ENCODE measurements at places on chromosomes 1 and 21.
A peak's percentile ranks its signal among the peaks of the same experiment; 100 is the strongest.

- DNase-seq = no peak
These were observed 95.6 kb downstream of the TGFBR3 start for GRCh38 chr1:91790392-91790791.

DNA sequence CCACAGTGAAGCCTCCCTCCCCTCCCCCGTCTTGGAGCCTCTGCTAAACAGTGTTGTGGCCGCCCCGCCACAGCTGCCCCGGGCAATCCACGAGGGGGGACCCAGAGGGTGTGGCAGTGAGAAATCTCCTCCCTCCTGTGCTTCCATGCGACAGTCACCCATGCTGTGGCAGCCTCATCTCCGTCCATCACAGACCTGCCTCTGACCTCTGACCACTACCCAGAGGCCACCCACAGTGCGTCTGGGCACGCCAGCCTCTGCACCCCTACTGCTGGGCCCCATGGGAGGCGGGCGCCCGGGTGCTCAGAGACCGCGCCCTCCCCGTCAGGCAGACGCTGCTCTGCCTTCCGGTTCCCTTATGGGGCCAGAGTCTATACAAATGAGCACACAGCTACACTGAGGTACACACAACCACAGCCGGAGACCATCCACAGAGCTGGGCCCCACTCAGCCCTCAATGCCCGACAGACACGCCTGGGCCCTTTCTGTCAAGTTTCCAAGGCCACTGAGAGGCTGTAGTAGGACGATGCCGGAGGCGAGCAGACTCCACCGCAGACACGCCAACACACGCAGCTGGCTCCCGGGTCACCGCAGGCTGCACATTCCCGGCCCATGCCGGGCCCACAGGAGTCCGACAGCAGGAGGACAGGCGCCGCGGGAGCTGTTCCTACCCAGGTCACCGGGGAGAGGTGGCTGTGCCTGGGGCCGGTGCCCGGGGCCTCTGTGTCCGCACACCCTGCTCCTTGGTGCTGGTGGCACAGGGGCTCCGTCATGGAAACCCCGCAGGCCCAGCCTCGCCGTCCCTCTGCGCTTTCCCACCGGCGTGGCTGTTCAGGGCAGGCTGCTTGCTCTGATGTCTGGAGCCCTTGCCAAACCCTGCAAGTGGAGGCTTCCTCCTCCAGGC is 23.9 kb upstream of the TMEM52 start:
- no peak for DNase-seq

GRCh38 chr1:15703562-15703961 is 19.4 kb downstream of the PLEKHM2 start:
- DNase-seq = no peak

- no peak for DNase-seq
These were observed 18.1 kb upstream of the SNX27 start for GRCh38 chr1:151593730-151594129.

GRCh38 chr1:155127105-155127966 is at the start of gene EFNA1:
Gene EFNA1 (plus strand): TSS chr1:155127876. CDS start chr1:155127978, 102 bp downstream.
- DNase-seq = peak; percentile 36

DNA sequence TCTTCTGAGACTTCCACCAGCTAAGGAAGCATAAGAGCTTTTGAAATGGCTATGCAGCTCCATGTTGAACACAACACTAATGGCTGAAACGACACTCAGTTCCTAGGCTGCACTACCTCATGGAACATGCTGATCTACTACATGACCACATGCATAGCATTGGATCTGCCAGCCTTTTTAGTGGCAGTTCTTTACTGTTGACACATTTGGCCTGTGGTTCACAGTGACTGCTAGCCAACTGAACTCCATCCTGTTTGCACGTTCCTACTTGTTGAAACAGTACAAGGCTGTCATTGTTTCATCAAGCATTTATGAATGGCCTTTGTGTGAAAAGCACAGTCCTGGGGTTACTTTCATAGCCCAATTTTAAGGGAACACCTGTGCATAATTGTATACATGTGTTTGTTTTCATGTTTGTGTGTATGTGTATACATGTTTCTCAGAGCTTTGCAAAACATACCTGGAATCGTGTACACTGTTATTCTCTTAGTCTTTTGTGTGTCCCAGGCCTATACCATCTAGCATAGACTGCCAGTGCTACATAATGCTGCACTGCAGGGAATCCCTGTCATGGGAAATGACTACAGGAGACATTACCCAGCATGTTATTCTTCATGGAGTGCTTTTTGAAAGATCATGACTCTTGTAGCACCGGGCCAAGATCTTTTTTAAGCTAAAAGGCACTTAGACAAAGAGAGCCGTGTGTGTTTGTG is 179.6 kb upstream of the ESRRG start:
- DNase-seq = no peak

GRCh38 chr1:156591181-156591431 is 470 bp upstream of the NAXE start:
- no peak for DNase-seq

- no peak for DNase-seq
These were observed 41.4 kb downstream of the CCDC18 start for GRCh38 chr1:93221913-93222312.

GRCh38 chr1:38839363-38839762 is 20.2 kb downstream of the RRAGC start:
- DNase-seq = no peak

GRCh38 chr1:213982289-213982671 is 5.5 kb upstream of the PROX1 start:
- no peak for DNase-seq

- DNase-seq = no peak
These were observed 50.9 kb downstream of the PRDM15 start for GRCh38 chr21:41827951-41828883.

- no peak for DNase-seq
These were observed 76.1 kb upstream of the KIAA0040 start for GRCh38 chr1:175268720-175269119.

- DNase-seq = no peak
These were observed 60.5 kb upstream of the FOXD3 start for GRCh38 chr1:63261736-63262458.

- DNase-seq = no peak
These were observed 11.5 kb downstream of the SLC37A1 start for GRCh38 chr21:42525029-42525581.

- no peak for DNase-seq
These were observed 641 bp upstream of the KCNK2 start for GRCh38 chr1:215081661-215082531.

GRCh38 chr1:3249231-3249630 is 180.2 kb downstream of the PRDM16 start:
- no peak for DNase-seq

DNA sequence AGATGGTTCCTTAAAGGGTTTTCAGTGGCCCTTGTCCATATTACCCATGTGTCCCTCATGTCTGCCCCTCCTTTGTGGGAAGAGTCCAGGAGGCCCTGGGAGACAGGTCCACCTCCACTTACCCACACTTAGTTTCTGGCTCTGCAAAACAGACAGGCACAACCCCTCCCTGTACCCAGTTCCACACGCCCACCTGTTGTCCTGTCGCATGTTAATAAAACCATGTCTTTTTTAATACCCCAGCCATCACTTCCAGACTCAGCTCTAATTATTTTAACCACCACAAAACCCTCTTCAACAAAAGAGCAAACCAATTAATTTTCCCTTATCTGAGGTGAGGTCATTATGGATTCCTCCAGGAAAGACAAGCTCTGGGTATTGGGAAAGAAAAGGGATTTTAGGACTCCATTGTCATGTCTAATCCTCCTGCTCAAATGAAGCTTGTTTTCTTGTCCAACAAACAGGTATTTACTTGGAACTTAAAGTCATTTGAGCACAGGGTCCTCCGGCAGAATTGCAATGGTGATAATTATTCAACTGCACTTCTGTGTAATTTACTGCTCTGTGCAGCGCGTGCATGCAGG is 68.9 kb downstream of the CCDC185 start:
- no peak for DNase-seq

GRCh38 chr1:216005916-216006315 is 417.3 kb downstream of the USH2A start:
- no peak for DNase-seq

DNA sequence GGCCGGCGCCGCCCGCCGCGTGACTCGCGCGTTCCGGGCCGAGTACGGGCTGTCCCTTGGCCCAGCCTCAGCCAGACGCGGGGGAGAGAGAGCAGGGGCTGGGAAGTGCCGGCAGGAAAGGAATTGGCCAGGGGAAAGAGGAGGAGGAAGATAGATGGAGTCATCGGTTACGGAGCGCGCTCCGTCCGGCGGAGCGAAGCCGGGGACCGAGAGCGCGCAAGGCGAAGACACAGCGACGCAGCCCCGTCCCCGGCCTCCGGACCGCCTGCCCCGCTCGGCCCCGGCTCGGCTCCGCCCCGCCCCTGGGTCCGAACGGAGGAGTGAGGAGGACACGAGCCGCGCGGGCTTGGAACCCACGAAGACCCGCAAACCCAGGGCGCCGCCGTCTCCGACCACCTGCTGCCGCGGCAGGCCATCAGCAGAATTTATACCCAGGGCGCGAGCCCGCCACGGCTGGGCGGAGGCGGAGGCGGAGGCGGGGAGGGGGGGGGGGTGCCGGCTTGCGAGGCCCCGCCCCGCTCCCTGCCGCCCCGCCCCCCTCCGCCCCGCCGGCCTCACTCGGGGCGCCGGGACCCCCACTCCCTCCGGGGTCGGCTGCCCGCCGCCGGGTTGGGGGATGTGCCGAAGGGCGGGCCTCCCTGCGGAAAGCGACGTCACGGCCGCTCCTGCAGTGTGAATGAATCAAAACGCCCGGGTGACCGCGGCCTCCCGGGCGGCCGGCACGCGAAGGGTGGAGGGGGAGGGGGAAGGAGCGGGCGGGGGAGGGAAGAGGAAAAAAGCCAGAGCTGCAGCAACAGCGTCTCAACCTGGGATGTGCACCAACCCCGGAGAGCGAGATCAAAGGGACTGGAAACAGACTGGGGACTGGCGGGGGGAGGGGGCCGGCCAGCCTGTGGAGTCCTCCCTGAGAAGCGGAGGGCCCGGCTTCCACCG is at the start of gene LHX4:
LHX4 (plus strand) TSS at position 782 of the 933 bp plus-strand sequence. CDS start 266 bp downstream, outside the sequence.
- DNase-seq = no peak

DNA sequence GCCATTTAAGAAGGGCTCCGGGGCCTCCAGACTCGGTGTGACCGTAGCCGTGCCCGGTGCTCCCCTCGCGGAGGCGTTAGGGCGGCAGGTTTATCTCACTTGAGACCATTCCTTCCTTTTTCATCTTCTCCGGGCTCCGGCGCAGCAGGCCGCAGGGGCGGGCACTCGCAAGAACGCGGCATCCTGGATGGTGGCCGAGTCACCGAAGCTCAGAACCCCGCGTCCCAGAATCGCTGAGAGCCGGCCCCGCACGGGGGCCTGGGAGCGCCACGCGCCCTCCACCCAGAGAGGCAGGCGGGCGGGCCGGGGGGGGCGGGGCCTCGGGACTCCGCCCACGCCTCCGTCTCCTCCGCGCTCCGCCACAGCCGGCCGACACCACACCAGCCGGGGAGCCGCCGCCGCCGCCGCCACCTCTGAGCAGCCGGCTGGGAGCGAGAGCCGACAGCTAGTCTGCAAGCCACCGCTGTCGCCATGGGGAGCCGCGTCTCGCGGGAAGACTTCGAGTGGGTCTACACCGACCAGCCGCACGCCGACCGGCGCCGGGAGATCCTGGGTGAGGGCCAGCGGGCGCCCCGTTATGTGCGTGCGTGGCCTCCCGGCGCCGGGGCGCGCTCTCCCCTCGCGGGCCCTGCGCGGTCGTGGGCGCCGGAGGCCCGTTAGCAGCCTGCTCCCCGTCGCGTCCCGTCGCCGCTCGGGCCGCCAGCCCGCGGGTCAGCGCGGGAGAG is at the start of gene DEGS1:
DEGS1 (plus strand) TSS at position 375 of the 725 bp plus-strand sequence; CDS start at position 472, 97 bp downstream.
- DNase-seq = peak; percentile 75

GRCh38 chr1:7550981-7551380 is 220.1 kb upstream of the VAMP3 start:
- no peak for DNase-seq

DNA sequence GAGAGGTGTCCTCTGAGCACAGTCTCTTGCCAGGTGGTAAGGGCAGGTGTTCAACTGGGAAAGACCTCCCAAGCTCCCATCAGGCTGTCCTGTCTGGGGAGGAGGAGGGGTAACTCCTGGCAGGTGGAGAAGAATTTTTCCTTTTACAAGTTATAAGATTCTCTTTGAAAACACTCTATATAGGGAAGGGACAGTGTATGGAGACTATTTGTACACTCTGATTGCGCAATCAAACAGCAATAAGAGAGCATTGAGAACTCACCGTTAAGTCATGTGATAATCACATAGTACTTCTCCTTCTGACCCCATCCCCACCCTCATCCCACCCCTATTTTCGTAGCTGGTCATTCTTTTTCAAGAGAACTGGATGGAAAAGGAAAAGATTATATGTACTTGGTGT is 179.3 kb upstream of the ZNF644 start:
- DNase-seq = no peak

DNA sequence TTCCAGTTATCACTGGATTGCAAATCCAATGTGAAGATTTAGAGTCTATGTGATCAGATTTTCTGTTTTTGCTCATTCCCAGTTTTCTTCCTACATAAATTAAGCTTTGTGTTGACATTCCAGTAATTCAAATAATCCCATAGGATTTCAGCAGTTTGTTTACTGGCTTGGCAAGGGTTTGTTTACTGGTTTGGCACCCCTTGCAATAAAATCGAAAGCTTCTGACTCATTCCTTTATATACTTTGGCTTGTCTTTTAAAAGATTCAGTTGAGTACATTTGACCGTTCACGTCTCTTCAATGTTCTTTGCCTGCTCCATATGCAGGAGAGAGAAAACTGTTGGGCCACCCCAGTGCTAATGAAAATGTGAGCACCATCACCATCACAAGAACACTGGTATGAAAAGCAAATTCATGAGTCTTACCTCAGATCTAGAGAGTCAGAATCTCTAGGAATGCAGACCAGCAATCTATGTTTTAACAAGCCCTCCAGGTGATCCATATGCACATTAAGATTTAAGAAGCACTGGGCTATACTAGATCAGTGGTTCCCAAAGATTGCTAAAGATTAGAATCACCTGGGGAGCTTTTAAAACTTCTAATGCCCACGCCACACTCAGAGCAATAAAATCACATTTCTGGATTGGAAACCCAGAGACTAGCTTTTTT is 32.8 kb downstream of the ZC3H11B start:
- no peak for DNase-seq

DNA sequence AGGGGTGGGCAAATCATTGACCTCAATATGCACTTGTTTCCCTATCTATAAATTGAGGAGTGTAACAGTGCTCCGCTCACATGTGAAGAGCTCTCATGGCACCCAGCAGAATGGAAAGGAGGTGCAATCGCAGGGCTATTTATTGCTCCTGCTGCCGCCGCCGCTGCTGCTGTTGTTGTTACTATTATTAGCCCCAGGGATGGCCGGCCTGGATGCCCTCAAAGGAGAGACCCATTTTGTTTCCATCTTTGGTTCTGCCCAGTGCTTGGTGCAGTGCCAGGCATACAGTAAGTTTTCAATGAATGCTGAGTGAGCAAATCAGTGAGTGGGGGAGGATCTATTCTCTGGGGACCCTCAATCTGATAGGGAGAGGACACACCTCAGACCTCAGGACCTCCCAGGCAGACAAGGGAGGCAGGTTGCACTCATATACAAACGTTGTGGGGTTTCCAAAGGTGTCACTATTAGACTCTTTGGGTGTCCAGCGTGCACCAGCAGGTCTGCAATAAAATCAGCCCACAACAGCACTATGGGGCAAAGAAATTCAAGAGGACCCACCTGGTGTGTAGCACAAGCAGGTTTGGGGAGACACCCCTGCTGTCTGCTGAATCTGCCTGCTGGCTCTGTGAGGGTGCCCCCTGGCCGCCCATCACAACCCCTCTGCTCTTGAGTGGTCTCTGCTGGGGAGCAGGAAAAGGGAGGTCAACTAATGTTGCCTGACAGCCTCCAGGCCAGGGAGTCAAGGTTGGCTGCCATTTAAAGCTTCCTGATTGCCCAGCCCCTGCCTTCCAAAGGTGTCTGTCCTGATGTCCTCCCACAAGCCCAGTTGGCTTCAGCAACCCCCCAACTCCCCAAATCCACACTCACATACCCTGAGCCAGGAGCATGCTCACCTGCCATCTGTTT is 136.3 kb downstream of the ACTL8 start:
- no peak for DNase-seq

GRCh38 chr1:207191061-207191460 is 87.0 kb downstream of the C4BPA start:
- no peak for DNase-seq

All from CMK (cell line).